ENCODE measurements at places on chromosomes 13 and 19.

DNA sequence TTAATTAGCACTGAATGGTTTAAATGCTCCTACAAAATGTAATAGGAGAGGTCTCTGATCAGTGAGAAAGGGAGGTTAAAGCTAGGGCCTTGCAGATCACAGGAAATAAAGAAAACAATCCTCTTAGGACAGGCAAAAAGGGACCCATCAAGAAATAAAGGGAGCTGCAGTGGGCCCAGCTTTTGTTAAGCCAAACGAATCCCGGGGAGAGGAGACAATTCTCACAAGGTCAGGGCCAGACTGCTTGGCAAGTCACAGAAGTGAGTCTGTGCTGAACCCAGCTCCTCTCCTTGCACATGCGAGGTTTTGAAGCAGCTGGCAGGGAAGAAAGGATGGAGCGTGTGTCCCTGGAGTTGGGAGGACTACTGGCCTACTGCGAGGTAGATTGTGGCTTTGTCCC is 285.8 kb downstream of the COG6 start:
- DNase-seq: no peak

DNA sequence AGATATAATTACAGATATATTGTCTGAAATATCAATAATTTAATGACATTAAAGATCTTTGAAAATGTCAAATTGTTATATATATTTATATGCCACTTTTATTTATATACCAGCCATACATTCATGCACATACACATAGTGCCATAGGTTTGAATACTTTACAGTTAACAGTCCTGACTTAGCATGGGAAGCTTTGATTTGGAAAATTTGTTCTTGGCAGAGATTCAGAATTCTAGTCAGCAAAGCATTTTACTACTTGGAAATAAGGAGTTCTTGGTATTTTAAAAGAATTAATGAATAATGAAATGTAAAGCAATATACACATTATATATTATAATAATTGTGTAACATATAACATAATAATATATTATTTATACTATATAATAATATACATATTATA is 277.0 kb upstream of the PCDH20 start:
- DNase-seq: no peak

DNA sequence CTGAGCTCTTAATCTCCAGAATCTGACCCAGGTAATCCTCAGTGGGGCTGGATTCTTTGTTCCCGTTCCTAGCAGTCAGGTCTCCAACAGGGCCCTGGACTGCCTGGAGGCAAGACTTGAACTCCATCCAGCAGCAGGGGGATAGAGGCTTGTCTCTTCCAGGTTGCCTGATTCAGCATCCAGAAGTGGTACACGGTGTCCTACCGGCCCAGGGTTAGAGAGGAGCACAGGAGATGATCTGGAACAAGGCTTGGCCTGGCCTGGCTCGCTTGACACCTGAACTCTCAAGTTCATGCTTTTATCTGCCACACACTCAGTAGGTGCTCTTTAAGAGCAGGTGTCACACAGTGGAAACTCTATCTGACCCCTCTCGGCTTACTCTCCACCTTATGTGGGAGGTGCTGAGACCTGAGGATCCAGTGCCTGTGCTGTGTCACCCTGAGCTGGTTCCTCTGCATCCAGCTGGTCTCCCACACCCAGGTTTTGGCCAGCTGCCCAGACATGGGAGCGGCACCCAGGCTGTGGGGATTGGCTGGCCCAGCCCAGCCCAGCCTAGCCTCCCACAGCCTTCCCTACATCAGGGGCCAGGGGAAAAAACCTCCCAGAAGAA is at the start of gene CYP4F3:
CYP4F3 (plus strand) TSS at position 604 of the 610 bp plus-strand sequence. CDS start 519 bp downstream, outside the sequence.
- no peak for DNase-seq

DNA sequence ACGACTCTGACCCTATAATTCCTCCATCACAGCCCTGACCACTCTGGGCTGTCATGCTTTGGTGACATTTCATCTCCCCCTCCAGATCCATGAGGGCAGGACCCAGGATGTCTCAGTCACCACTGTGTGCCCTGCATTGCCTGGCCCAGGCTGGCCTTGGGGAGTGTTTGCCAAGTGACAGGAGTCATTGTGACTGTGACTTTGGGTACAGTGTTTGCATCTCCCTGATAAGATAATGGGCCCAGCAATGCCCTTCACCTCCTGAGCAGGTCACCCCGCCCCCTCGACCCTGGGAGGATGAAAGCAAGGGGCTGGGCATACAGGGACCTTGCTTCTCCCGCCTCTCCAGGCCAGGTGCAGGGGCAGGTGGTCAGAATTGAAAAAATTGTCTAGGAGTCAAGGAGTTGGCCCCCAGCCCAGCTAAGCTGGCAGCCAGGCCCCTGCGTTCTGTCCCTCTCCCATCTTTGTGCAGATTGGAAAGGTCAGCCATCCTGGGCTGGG is 5.9 kb upstream of the ATP4A start:
- no peak for DNase-seq

GRCh38 chr19:2555422-2556220 is 79.7 kb downstream of the GADD45B start:
- no peak for DNase-seq

DNA sequence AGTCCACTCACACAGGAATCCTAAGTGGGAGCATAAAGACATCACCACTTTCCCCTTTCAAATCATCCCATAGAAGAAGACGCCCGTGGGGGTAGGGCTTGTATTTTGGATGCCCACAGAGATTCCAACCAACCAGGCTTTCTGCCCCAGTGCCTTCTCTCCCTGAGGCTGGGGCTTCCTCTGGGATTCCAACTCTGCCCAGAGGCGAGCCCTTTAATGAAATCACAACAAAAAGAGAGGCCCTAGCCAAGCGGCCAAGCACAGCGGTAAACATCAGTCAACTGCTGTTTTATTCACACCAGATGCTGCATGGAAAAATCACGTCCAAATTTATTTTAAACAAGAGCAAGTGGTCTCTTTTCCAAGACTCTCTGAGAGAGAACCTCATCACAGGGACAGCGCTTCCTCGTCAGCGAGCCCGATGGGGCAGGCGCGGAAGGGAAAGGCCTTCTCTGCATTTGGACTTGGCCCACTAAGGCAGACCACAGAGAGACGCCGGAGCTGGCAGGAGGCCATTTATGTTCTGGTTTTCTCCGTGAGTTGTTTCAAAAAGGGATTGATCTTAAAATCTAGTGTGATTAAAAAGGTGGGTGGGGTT is 31.5 kb downstream of the ADPRHL1 start:
- no peak for DNase-seq

DNA sequence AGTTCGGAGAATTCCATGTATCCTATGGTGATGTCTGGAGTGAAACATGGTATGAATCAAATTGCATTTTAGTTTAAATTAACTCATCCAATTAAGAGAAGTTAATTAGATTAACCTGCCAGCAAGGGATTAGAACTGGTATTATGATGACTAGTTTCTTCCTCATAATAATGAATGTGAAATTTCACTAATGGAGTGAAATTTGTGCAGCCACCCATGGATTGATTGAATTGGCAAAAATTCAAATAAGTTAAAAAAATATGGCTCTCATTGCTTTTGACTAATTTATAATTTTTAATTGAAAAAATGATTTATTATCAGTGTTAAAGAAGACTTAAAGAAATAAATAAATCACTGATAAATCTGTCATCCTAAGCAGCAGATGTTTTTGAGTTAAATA is 232.0 kb downstream of the KCNRG start:
- DNase-seq: no peak

All from stimulated activated CD4-positive, alpha-beta T cell treated with anti-CD3 and anti-CD28 coated beads, TNF-alpha, amount 100 ng/mL, for 1 hour (primary cell).